ENCODE measurements at places on chromosomes 5 and 9.

DNA sequence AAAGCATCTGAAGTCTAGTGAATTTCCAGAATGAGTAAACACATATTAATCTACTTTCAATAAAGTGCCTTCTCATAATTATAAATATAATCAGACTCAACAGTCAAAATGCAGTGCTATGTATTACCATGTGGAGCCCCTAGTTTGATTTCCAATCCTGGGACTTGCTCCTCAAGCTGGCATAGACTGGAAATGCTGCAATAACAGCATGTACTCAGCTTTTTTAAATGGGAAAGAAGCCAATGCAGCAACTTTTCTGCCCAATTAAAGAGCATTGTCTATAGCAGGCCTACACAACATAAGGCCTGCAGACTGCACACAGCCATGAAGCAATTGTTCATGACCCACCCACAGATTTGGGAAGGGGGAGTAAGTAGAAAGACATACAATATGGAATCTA lies 103.2 kb downstream of the NR2F1-AS1 start:
- no peak for DNase-seq

GRCh38 chr9:113352006-113352405 lies 2.7 kb downstream of the BSPRY start:
- no peak for DNase-seq

- DNase-seq, result no peak
Measured at GRCh38 chr9:22009506-22009867, 382 bp upstream of the CDKN2B start.

DNA sequence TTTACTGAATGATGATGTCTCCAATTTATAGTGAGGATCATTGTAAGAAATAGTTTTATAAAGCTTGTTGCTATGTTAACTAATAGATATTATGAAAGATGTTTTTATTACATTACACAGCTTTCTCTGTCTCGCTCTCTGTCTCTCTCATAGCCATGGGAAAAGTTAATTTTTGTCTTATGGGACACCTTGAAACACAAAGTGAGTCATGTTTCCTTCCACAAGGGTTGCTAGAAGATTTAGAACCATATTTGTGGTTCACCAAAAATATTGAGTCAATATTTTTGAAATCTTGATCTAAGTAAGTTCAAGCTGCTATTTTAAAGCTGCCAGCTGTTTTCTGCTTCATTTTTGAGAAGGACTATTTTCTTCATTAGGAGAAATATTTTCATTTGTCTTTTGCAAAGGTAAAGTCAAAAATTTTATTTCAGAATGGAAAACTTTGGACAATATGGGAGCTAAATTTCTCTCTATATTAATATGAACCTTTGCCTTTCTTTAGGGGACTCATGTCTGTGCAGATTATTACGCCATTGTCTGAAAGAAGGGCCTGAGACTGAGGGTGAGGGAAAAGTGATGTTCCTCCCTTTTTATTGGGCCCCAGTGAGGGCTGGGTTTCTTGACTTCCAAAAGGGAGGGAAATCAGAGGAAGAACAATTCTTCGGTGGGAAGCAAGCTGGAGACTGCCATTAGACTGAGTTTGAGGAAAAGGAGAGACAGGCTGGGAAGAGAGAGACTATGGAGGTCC lies 87.9 kb upstream of the SLC24A2 start:
- no peak for DNase-seq

DNA sequence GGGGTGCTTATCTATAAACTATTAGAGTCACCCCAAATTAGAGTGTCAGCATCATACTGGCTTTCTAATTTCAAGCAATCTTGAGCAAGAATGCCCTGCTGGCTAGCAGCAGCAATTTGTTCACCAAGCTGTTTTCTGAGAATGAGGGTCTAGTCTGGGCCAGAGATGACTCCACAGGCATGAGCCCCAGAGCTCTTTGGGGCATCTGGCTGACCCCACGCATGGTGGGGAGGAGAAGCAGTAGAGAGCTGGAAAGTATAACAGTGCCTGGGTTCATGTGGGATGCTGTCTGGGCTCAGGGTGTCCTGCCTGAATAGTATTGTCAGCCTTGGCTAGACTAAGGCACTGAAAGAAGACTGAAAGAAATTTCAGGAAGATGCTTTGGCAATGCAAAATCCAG lies 64.9 kb downstream of the C6 start:
- no peak for DNase-seq

DNA sequence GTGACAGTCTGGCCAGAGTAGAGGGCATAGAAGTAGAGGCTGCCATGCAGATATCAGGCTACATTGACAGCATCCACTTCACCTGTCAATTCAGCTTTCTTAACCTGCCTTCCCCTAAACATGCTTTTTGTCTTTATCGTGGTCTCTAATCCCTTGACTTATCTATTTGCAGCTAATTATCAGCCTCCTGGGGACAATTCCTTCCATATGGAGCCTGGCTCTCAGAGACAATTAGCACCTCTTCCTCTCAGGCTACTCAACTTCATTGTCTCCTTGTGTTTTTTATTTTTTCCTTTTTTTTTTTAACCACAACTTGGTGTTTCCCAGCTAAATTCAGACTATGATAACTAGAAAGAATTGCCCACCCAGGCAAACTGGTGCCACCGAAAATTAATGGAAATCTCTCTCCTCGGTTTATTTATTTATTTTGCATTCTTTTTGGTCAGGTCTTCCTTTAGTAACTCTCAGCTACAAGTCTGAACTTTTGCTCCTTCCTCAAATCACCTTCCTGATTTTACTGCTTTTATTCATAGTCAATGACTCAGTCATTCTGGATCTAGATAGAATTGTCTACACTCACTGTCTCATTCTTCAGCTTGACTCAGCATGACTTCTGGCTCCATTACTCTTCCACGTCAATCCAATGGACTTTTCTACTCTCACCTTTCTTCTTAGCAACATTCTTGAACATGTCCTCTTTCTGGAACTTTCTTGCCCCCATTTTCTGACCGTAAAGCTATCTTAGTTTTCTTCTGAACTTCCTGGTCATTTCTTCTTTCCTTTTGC lies 63.0 kb upstream of the BASP1 start:
- DNase-seq, result no peak

GRCh38 chr9:110175275-110175968 lies 32.5 kb downstream of the C9orf152 start:
- no peak for DNase-seq

DNA sequence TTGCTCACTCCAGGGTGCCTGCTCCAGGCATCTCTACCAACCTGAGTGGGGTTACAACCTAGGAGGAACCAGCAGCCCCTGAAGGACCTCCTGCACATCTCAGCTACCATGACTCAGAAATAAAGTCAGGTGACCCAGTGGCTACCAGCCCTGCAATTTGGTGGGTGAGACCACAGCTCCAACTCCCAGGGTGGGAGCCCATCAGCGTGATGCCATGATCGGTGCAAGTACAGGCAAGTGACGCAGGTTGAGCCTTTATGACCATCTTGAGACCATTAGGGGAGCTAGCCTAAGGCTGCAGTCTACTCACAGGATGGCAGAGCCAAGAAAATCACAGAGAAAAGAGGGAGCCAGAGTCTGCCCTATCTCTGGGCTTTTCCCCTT lies 8.6 kb downstream of the SEPTIN8 start:
- DNase-seq, result peak; percentile 66

- DNase-seq, result no peak
Measured at GRCh38 chr5:74516211-74516636, 124.3 kb downstream of the ENC1 start.

GRCh38 chr9:14096258-14096922 lies 217.6 kb downstream of the NFIB start:
- DNase-seq, result no peak

DNA sequence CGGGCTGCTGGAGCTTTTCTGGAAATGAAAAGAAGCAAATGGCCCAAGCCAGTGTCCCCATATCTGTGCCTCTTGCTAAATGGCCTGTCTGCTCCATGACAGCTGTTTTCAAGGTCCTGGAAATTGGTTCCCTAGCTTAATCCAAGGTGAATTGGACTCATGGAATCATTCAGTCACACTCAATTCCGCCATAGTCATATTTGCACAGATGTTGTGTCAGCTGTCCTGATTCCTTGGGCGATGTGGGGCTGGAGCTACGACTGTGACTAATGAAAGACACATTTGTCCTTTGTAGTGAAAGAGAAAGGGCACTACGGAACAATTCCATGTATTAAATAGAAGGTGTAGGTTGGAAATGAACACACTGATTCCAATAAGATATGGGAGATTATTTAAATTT lies 102.9 kb upstream of the MEGF10 start:
- no peak for DNase-seq

GRCh38 chr9:131833906-131834305 lies 94.0 kb upstream of the RAPGEF1 start:
- DNase-seq, result no peak

- DNase-seq, result no peak
Measured at GRCh38 chr5:156942064-156942463, 21.0 kb downstream of the TIMD4 start.

DNA sequence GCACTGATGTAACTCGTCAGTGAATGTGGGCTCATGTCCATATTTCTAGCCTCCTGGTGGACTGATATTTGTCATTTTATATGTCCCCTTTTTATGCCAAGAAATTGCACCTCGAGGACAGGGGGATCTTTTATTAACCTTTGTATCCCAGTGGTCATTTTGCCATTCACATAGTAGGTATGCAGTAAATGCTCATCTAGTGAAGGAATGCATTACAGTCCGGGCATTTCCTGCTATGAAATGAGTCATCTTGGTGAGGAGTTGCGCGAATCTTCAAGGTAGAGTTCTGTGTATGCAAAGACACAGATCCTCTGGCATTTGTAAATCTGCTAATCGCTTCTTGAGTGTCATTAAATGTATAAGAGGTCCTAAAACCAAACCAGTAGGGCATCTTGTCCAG lies 755.5 kb upstream of the ADAMTS16 start:
- DNase-seq, result no peak

DNA sequence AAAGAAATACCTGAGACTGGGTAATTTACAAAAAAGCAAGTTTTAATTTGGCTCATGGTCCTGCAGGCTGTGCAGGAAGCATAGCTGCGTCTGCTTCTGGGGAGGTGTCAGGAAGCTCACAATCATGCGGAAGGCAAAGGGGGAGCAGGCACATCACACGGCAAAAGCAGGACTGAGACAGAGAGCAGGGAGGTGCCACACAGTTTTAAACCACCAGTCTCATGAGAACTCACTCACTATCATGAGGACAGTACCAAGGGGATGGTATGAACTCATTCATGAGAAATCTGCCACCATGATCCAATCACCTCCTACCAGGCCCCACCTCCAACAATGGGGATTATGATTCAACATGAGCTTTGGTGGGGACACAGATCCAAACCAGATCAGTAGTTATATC lies 96.2 kb downstream of the OSTF1 start:
- DNase-seq, result no peak

DNA sequence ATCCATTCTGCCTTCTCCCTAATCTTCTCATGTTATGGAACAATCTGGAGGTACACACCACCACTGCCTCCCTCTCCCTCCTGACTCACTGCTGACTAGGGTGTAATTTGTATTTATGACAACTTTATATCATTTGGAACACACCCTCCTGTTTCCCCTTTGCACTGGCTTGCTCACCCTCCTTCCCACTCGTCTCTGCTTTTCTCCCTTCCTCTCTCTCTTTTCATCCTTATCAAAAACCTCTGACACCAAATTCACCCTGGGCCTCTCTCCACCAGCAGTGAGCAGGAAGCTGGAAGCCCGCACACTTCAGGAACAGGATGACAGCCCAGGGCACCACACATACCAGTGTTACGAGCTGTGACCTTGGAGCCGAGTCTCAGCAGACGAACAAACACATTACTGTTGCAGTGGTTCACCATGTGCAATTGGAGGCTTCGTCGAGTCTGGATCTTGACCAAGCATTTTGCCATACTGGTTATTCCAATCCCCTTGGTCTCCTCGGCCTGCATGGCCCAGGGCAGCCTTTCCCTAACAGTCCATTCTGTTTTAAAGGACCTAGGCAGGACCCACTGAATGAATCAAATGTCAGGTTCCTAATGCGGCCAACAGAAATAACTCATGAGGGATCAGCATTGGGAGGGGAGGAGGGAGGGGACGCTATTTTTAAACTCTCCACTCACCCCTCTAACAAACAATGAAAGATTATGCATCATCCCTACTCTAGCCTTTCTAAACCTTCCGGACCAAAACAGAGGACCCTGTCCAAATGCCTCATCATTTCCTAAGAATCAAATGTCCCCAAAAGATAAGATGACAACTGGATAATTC lies 203.9 kb upstream of the RASEF start:
- no peak for DNase-seq

GRCh38 chr9:134320868-134321471 lies 5.3 kb upstream of the RXRA start:
- DNase-seq, result no peak

DNA sequence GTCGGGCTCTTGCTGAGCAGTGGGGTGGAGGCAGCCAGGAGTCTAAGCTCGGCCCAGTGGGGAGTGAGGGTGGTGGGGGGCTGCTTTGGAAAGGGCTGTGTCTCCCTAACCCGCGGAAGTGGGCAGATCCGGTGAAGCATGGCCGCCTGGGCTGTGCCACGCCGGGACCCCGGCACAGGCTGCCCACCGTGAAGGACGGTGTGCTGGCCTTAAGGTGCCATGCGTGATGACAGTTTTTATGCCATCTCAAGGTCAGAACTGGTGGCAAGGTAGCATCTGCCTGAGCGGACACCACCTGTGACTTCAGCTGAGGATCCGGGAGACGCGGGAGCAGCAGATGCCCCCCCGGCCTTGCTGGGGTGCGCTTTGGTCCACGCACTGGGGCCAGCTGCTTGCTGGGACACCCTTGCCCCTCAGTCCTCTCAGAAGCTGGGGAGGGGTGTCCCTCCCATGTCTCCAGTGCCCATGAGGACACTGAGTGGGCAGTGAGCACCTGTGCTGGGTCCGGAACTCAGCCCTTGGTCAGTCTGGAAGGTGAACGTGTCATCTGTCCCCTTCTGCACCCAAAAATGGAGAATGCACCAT lies 53.9 kb downstream of the AHRR start:
- peak; percentile 13 for DNase-seq

GRCh38 chr9:114478871-114479270 lies 26.4 kb downstream of the WHRN start:
- no peak for DNase-seq

GRCh38 chr5:168047669-168048111 lies 243.8 kb upstream of the WWC1 start:
- DNase-seq, result no peak

GRCh38 chr9:706606-707459 lies 134.7 kb upstream of the DMRT1 start:
- DNase-seq, result peak; percentile 96

- DNase-seq, result no peak
Measured at GRCh38 chr9:123530244-123530643, 174.2 kb downstream of the CRB2 start.

DNA sequence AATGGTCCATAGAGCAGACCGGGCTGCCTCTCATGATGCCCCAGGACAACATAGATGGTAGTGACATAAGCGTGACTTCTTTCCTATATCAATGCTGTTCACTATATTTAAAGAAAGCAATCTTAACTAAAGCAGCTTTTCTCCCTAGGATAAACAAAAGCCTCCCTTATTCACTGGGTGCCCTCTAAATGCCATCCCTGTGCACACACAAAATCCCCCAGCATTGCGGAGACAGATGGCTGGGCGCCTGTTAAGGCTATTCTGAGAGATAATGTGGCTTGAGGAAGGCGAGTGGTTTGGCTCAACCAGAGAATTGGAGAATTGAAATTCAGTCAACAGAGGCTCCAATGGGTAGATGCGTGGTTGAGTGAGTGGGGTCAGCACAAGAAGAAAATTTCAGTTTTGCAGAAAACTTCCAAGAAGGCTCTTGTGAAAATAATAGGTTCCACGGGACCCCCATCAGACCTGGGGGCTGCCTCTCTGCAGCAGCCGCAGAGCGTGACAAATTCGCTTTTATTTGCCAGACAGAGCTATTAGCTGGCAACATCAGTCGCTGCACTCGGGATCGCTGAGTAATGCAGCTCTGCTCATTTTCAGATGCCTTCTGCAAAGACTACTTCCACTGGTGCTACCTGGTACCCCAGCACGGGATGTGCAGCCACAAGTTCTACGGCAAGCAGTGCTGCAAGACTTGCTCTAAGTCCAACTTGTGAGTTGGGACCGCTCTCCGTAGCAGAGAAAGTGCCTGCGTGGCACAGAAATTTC lies 103.9 kb upstream of the ICE1 start:
- no peak for DNase-seq
